ENCODE measurements at places on chromosomes 5 and 9.

GRCh38 chr9:124964604-124965003 is 23.7 kb upstream of the GOLGA1 start:
- DNase-seq, result no peak

- DNase-seq, result no peak
Measured at GRCh38 chr5:169805937-169806700, 169.0 kb downstream of the DOCK2 start.

GRCh38 chr9:87798261-87798833 is 72.4 kb downstream of the CTSL start:
- no peak for DNase-seq

DNA sequence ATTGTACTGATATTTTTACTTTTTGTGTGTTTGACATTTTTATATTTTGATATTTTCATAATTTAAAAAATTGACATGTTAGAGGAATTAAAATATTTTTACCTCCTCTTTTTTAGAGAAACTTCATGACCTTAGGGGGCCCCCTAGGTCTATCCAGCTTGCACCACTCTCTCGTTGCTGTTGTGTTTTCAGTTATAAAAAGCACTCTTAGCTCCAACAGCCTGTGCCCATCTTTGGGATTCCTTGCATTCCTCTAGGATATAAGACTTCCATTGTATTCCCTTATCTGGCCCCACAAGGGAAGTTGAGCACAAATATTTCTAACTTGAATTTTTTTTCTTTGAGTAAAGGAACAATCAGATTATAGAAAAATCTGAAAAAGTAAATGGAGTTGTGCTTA is 245.3 kb downstream of the SH3GL2 start:
- no peak for DNase-seq

DNA sequence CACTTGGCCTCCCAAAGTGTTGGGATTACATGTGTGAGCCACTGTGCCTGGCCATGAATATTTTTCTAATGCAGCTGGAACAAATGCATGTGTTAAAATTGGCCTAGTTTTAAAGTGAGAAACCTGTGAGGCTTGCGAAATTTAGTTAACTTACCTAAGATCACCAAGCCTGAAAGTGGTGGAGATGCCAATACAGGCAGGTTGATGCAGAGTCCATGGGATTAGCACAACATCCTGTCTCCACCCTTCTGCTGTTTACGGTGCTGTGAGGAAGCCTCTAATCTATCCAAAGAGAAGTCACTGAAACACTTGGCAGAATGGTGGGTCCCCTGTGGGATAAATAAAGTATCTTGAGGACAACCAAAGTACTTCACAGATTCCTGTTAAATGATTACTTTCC is 98.2 kb downstream of the PCSK5 start:
- DNase-seq, result no peak

DNA sequence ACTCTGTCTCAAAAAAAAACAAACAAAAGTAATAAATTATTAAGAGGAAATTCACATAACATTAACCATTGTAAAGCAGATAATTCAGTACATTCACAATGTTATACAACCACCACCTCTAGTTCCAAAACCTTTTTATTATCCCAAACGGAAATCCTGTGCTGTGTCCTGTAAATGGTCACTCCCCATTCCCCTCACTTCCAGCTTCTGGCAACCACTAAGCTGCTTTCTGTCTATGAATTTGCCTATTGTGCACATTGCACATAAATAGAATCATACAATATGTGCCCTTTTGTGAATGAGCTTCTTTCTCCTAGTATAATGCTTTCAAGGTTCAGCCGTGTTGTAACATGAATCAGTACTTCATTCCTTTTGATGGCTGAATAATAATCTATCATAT is 20.8 kb downstream of the C9orf152 start:
- DNase-seq, result no peak

DNA sequence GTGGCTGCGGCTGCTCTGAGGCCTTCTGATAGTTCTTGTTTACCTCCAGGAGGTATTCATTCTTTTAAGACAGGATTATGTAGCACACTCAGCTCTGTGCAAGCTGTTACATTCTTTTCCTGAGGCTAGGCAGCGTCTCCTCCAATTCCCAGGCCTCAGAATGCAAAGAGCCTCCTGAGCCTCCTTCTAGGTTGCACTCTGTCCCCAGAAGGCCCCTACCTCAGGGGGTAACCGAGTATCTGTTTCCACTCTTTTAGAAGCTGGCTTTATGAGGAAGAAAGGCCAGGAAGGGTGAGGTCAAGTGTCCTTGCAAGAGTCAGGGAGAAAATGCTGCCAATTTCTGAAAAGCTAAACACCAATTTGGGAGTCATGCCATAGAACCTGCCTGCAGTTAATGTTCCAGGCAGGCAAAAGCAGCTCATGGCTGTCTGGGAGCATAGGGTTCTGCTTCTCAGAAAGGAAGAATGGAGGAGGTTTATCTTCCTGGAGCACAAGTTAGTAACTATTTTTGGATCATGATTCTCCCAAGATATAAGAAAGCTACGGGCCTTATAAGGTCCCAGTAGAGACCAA is 178.9 kb downstream of the SEMA6A start:
- DNase-seq, result no peak

DNA sequence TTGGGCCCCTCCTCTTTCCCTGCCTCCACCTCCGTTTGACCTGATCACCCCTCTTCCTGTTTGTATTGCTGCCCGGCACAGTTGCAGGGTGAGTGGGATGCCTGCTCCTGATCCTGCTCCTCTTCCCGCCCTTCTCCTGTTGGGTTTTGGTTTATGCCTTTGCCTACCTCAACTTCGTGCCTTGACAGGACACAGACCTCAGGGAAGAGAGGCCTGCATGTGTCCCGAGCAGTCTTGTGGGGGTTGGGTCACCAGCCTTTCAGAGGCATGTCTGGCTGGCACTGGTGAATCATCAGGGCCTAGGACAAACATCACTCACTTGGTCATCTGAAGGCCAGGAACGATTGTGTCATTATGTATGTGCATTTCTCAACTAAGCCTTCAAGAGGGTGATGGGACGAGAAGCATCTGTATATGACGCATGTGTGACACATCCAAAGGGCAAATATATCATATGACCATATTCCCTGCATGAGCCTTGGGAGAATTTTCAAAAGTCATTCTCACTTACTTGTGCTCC is 56.9 kb downstream of the NPR3 start:
- no peak for DNase-seq

- DNase-seq, result no peak
Measured at GRCh38 chr5:16735101-16736060, 118.6 kb upstream of the RETREG1 start.

DNA sequence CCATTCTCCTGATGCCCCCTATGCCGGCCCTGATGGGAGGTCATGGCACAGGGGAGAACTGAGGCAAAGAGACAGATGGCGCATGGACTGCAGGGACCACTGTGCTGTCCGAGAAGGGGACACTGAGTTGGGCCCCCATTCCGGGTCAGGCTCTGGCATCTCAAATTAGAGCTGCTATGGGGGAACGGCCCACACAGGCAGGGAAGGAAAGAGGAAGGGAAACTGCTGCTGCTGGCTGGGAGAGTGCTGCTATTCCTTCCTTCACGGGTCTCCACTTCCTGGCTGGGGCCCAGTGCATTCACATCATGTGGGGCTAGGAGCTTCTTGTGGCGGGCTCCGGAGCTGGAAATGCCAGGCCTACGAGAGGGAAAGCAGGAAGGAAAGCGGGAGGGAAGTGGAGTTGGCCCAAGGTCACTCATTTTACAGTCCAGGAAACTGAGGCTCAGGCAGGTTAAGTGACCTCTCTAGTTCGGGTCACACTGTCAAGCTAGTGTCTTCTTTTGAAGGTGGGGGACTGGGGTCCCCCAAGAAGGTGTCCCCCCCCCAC is 1.3 kb upstream of the CARD19 start:
- DNase-seq, result no peak

DNA sequence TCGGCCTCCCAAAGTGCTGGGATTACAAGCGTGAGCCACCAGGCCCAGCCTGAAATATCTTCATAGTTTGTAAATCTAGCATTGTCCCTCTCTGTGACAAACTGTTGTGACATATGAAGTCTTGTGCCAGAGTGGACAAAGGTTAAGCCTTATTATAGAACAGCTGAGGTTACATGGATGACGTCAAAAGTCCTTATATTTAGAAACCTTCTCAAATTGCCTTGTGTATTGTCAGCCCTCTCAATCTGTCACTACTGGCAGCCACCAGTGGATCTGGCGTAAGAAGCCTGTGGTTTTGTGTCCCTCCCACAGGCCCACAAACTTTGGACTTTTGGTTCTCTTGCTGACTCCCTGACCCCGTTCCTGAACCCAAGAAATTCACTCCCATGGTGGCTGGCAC is 79.4 kb upstream of the CCDC112 start:
- DNase-seq, result no peak

GRCh38 chr5:90528601-90529193 is 687 bp downstream of the LYSMD3 start:
- DNase-seq, result no peak

DNA sequence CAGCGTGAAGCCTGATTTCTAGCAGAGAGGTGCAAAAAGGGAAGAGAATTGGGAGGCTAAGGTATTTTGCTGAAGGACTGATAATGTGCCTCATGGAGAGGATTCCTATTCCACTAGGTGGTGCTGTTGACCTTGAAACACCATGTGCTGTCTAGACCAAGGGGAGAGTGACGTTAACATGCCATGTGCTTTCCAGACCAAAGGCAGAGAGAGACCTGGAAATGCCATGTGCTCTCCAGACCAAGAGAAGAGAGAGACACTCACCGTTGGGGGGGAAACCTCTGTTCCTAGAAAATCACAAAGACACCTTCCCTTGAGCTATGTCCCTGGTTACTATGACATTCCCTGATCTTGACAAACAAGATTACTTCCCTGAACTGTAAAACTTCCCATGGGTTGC is 286.0 kb upstream of the TUSC1 start:
- DNase-seq, result peak; percentile 62

DNA sequence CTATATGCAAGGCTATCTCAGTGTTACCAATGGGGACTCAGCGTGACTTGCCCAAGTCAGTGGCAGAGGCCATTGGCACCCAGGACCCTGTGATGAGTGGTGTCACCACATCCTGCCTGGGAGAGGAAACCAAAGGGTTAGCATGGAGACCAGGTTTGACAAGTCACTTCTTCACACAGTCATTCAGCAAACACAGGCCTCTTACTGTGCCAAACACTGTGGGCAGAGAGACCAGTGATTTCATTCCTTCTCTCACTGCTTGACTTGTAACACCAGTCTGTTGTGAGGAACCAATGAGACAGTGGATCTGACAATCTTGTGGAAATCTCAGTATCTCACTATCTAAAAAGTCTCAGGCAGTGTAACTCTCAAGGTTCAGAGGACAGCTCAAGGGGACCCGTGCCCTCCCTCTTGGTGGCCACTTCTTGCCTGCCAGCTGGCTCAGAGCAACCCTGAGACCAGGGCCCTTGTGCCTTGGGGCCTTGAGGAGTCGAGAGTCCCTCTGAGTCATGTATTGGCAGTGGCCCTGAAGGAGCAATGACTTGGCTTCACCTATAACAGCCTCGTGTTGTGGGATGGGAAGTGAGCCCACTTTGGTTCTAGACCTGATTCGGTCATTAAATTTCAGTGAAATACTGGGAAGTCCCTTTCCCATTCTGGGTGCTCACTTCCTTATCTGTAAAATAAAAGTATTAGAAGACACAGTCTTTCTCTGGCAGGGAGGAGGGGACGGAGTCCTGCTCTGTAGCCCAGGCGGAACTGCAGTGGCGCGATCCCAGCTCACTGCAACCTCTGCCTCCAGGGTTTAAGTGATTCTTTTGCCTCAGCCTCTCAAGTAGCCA is 1.6 kb downstream of the FABP6 start:
- DNase-seq, result no peak

GRCh38 chr5:120297616-120298015 is 166.5 kb upstream of the PRR16 start:
- no peak for DNase-seq

GRCh38 chr5:39140558-39141168 is 66.5 kb upstream of the RICTOR start:
- no peak for DNase-seq

DNA sequence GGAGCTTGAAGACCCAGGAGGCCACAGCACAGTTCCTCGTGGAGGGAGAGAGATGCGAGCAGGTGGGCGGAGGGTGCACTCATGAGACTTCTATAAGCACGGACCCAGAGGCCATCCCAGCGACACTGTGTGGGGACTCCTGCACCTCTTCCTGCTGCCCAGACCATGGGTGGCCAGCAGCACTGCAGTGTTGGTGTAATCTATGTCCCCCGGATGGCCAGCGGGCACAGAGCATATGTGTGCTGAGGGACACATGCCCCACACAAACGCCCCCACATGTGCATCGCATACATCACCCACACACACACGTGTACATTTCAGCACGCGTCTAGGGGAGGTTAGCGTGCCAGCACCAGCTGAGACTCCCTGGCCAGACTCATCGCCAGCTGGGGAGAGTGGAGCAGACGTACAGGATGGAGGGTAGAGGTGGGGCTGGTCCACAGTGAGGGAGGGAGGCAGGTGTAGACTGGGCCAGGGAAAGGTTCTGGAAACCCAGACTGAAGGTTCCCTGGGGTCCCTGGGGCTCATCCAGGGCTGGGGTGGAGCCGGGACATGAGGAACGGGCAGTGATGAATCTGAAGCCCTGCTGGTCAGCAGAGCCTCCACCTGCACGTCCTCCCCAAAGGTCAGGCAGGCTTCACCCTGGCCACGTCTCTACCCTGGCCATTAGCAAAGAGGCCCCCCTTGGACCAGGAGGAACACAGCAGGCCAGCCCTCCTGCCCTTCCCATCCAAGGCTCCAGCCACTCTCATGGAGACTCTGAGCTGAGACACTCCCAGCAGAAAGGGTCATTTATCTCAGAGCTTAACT is 27.6 kb downstream of the ADAMTS2 start:
- DNase-seq, result no peak

- no peak for DNase-seq
Measured at GRCh38 chr5:125006011-125006685, 259.7 kb upstream of the ZNF608 start.

- no peak for DNase-seq
Measured at GRCh38 chr9:88792502-88792901, 198.8 kb upstream of the S1PR3 start.

- no peak for DNase-seq
Measured at GRCh38 chr5:33465120-33465519, 24.4 kb downstream of the TARS1 start.

DNA sequence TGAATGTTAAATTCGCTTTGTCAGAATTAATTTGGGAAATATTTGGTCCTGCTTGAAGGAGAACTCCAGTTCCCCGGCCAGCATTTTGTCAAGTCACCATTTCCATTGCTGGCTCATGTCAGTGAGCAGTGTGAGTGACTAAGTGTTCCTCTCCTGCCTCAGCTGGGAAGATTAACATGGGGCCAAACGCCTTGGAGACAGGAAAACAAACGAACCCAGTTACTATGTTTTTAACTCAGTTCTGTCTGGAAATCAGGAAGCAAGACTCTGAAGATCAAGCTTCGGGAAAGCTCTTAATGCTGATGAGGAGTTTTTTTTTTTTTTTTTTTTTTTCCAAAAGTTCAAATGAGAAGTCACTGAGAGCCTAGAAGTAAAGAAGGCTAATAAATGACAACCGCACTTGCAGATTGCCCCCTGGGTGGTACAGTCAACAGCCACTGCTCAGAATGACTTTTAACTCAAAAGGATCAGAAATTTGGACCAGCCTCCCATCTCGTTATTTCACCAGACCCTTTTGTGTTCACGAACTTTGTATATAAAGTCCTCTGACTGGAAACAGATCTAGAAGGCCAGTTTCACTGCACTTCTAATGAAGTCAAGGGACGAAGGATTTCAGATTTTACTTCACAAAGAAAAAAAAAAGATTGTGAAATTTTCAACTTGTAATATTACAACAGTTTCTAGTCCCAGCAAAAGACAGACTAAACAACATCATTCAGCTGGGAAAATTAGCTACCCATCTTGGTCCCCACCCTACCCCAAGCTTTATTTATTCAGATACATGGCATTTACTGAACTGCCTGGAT is 121.3 kb downstream of the LHFPL2 start:
- DNase-seq, result no peak

Measured in KG1 (cell line).